ENCODE measurements at places on chromosomes 1 and 21.

- DNase-seq, result no peak
Observed at GRCh38 chr1:61157468-61157987, 75.2 kb downstream of the NFIA start.

DNA sequence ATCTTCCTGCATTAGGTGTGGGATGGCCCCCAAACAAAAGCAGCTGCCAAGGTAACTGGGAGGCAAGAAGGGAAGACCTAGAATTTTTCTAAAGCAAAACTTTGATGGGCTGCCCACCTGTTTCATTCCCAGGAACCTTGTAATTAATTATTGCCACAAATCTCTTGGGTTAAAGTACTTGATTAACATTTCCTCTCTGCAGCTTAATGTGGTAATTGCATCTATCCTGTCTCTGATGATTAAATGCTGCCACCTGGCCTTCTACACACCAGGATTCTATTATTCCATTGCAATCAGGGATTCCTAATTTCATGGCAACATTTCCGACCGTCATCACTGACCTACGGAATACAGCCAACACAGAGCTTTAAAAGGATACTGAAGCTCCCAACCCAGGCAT lies 68.3 kb upstream of the RC3H1 start:
- DNase-seq, result no peak

DNA sequence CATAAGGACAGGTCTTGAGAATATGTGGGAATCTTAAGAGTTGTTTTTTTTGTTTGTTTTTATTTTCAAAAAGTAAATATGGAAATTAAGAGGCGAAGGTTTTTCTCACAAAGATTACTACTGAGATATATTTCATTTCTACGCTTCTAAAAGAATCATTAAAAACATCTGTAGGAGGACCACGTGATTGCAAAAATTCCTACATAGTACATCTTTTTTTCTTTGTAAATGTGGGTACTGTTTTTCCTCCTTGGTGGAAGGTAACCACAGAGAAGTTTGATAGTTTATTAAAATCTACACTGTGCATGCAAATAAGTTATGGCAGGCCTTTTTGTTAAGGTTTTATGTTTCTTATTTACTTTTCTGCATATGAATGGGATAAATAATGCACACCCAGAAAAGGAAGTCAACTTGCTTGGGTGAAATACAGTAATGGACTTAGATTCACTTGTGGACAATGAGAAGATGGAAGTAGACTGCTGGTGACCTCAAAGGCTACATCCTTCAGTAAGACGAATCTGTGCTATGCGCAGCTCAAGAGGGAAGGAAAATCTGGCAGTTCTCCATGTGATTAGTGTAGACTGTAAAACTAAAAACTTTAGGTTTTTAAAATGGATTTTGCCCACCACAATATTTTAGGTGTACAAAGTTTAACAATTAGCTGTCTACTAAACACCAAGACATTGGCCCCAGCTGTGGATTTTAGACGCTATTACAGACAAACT lies 2.0 kb downstream of the AK5 start:
- DNase-seq, result no peak

GRCh38 chr1:37931102-37931360 lies 15.8 kb downstream of the INPP5B start:
- no peak for DNase-seq

GRCh38 chr1:165635329-165635728 lies 4.3 kb downstream of the MGST3 start:
- no peak for DNase-seq

DNA sequence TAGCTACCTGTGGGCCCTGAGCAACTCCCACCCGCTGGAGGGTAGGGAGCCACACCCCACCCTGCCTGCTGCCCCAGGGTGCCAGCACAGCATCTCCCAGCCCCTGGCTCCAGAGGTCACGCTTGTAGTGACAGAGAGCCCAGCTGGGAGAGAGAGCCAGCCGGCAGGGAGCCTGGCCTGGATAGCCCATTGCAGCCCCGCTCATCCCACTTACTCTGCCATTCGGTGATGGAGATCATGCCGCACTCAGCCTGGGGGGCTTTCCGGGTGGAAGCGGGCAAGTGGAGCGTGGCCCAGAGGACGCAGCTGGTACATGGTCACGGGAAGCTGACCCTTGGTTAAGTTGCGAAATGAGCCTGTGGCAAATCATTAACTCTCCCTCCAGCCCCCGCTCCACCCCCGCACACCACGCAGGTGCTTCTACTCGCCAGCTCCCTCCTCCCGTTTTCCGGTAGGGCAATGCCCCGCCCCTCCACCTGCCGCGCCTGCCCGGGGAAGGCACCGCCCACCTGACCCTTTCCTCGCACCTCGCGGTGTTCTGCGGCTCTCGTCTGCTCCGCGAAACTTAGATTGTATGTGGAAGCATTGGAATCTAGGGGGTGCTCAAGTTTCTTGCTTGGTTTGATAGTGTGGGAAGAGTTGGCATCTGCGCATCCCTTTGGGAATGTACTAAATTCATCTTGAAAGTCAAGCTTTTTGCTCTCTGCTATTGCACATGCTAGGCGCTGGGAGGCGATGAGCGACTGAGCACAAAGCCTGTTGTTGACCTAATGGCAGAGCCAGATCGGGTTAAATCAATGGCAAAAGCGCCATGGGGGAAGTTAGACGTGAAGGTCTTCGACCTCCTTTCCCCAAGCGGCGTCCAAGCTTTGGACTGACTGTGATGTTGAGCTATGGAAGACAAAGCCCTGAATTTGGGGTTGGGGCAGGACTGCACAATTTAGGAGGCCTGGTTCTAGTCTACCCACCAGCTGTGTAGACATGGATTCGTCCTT lies at the start of gene GOLT1A:
TSS of gene GOLT1A (minus strand) at position 321 of the 995 bp plus-strand sequence. CDS start at position 239, 82 bp downstream.
- DNase-seq, result no peak

DNA sequence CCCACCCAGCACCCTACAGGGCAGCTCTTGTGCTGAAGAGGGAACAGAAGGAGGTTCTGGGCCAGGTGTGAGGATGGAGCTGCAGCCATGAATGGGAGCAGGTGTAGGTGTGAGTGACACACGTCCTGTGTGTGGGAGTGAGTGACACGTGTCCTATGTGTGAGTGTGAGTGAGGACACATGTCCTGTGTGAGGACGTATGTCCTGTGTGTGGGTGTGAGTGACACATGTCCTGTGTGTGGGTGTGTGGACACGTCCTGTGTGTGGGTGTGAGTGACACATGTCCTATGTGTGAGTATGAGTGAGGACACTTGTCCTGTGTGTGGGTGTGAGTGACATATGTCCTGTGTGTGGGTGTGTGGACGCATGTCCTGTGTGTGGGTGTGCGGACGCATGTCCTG lies 26.4 kb downstream of the MEGF6 start:
- DNase-seq, result no peak

- DNase-seq, result no peak
Observed at GRCh38 chr21:26093122-26093521, 77.4 kb downstream of the APP start.

- no peak for DNase-seq
Observed at GRCh38 chr1:87866416-87866815, 537.7 kb downstream of the LMO4 start.

- no peak for DNase-seq
Observed at GRCh38 chr1:213947200-213947801, 40.5 kb upstream of the PROX1 start.

DNA sequence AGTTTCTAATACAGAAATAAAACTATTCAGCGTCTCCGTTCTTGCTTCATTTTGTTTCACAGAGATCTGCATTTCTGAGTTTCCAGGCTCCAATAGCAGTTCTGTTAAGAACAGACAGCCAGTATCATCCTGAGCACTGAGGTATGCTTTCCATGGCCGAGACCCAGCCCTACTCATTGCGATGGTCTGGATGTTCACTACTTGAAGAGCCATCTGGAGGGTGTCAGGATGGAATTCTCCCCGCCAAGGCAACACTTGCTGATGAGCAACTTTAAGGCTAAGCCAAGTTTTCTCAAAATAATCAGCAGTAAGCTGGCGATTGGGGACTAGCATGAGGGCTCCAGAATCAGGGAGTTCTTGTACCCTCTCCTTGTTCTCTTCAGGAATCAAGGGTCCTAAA lies 7.7 kb upstream of the BCL2L15 start:
- DNase-seq, result no peak

DNA sequence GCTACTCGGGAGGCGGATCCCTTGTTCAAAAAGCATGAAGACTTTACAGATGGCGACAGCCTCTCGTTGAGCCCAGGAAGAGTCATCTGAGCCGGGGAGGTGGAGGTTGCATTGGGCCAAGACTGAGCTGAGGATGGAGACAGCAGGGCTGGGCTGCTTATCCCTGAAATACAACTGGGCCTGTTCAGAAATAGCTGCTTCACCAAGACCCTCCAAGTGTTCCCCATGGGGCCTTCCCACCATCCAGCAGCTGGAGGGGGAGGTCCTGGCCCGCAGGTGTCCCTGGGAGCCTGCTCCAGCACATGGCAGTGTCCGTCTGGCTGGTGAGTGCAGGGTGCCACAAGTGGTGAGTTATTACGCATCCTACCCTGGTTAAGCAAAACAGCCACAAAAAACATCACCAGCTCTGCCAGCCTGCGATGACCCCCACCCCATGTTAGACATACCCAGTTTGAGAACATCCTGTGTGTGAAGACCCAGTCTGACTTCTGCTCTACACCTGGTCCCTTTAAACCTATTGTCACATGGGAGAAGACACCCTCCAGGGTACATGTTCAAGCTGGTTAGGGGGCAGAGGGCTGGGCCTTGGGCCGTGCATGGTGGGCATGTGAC lies 93.1 kb upstream of the TMPRSS2 start:
- DNase-seq, result no peak

DNA sequence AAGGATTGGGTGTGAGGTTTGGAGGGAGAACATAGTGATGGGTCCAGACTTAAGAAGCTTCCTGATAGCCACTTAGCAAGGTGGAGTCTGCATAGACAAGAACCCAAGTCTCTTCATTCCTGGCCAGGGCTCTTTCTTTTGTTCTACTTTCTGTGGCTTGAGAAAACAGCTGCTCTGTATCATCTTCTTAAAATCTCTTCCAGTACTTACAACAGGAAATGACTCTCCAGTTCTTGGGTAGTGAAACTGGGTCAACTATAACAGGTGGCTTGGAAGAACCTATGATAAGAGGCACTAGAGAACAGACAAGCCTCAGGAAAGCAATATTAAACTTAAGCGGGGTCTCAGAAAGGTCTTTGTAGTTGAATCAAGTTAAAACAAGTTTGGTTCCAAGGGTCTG lies 148.1 kb upstream of the USP24 start:
- no peak for DNase-seq

DNA sequence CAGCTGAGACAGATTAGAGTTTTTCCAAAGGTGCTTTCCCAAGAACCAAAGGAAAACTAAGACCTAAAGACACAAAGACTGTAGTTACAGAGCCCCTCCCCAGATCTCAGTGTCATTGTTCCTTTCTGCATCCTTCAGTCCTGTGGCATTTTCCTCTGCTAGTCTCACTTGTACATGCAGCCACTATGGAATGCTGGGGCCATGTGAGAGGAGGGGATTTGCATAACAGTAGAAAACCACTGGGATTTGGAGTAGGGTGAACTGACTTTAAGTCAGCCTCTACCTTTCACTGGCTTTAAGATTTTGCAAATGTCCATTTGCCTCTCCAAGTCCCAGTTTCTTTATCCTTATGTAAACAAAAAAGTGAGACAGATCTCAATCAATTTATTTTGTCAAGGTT lies 119.4 kb upstream of the F3 start:
- no peak for DNase-seq

DNA sequence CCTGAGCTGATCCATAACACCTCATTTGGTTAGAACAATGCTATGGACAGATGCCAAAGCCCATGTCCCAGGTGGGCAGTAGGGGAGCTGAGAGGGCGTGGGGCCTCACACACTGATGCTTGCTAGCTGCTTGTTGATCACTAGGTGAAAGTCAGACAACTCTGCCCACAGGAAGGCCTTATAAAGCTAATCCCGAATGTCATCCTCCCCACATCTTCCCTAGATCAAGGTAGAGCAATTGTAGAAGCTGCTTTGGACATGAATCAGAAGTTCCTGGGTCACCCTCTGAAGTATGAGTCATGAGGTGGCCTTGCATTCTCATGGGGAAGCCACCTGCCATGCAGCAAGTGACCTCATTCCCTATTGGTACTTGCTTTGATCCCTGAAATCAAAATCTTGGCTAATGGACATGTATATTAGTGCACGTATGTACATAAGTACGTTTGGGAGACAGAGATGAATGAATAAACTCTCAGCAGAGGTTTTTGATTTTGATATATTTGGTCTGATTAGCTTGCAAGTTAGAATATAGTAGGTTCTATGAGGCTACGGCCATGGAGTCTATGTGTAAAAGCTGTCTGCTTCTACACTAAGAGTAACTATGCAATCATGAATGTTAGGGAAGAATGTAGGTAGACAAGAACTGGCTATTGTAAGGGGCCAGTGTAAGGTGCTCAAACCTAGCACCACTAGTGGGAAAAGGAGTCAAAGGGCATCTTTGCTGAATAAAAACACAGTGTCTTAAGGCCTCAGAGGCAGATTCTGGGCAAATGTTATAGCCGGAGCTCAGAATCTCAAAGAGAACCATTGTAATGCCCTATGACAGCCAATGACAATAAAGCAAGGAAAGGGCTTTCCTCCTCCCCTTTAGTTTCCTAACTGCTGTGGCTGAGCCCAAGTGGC lies 52.6 kb downstream of the ABCA4 start:
- DNase-seq, result no peak

DNA sequence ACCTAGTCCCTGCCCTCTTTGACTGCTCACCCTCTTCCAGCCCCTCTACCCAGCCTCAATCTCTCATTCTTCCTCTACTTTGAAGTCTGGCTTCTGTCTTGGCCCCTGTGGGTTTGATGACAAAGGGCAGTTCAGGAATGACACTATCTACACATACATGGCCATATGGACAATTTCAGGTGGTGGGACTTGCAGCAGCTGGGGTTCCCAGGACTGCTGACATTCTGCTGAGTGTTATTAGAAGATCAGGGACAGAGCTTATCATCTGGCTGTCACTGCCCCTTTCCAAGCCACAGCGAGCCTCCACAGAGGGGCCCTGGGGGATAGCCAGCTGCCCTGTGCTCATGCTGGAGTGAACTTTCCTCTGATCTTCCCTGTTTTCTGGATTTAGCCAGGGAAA lies 97.4 kb upstream of the IPO9 start:
- DNase-seq, result no peak

GRCh38 chr1:240029418-240029817 lies 62.3 kb upstream of the FMN2 start:
- DNase-seq, result no peak

GRCh38 chr1:22188914-22189313 lies 46.0 kb upstream of the WNT4 start:
- no peak for DNase-seq

DNA sequence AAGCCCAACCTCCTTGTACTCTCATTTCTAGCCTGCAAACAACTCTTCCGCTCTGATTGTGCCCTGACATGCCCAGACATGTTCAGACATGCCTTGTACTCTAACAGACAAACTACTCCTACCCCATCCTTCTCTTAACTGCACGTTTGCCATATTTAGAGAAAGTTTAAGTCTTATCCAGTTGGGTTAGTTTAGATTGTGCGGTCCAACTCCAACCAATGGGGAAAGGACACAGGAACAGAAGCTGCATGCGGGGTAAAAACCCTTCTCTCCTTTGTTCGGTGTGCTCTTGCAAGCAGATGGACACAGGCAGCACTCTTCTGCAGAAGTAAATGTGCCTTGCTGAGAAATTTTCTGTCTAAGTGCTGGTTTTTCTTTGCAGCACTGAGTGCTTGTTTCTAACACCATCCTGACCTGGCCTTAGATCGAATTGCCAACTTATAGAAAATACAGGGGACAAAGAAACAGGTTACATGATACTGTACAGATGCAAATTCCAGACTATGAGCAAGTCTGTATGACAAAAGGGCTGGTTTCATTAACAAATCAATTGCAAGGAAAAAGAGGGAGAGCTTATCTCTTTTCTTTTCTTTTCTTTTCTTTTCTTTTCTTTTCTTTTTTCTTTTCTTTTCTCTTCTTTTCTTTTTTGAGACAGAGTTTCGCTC lies 35.8 kb upstream of the IFNGR2 start:
- DNase-seq, result no peak

GRCh38 chr1:19654386-19654785 lies 10.3 kb downstream of the NBL1 start:
- DNase-seq, result no peak

All from NCI-H2081 treated with DMSO at 0.1 percent for 48 hours (cell line).